Thoracic aorta (tissue), 2 donors: ENCODE measurements at places on chromosomes 12 and 14. TPM values are rescaled to one million over a fixed set of nuclear protein-coding genes. Genes with fewer than 3 reads are reported as not detected.

DNA sequence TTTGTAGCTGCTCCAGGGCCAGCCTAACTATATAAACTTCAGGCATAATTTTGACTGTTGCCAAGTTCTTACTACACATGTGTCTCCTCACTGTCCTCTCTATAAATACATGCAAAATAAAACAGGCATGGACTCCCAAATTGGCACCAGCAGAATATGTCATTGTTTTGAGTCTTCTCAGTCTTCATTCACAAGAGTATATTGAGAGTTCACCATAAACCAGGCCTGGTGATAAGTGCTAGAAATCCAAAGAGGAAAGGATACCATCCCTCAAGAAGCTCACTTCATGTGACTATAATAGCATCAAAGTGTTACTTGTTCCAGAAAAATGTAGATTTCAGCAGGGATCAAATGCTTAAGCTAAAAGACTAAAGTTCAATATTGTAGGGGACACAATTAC is 13.7 kb downstream of the GPR19 start:
- DNase-seq, result no peak

DNA sequence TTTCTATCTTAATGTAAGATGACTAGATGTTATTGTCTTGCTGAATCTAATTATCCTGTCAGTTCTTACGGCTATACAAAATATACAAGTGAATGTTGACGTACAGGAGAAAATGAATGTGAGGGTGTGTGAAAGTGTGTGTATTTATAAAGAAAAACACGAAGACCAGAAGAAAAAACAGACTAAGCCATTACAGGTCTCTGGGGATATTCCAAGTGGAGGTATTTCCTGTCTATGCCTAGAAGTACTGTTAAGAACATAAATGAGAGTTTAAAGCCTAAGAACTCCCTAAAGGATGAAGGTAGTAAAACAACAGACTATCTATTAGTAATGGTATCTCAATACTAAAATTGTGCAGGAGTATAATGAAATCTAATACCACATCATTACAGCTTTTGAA is 7.6 kb downstream of the MDM1 start:
- DNase-seq, result no peak

DNA sequence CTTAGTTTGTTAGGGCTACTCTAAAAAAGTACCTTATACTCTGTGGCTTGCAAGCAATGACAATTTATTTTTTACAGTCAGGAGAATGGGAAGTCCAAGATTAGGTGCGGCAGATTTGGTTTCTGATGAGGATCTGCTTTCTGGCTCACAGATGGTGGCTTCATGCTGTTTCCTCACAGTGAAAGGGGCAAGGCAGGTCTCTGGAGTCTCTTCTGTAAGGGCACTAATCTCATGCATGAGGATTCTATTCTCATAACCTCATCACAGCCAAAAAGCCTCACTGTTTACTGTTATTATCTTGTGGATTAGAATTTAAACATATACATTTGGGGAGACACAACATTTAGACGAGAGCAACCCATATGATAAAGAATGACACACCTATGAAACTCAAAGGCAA is 1957.4 kb upstream of the SEL1L start:
- DNase-seq, result no peak

- DNase-seq, result no peak
Measured at GRCh38 chr14:88166616-88167015, 156.5 kb downstream of the KCNK10 start.

- no peak for DNase-seq
Measured at GRCh38 chr12:95687937-95688336, 102.6 kb downstream of the NTN4 start.

- no peak for DNase-seq
Measured at GRCh38 chr12:91074851-91075250, 17.0 kb upstream of the KERA start.

DNA sequence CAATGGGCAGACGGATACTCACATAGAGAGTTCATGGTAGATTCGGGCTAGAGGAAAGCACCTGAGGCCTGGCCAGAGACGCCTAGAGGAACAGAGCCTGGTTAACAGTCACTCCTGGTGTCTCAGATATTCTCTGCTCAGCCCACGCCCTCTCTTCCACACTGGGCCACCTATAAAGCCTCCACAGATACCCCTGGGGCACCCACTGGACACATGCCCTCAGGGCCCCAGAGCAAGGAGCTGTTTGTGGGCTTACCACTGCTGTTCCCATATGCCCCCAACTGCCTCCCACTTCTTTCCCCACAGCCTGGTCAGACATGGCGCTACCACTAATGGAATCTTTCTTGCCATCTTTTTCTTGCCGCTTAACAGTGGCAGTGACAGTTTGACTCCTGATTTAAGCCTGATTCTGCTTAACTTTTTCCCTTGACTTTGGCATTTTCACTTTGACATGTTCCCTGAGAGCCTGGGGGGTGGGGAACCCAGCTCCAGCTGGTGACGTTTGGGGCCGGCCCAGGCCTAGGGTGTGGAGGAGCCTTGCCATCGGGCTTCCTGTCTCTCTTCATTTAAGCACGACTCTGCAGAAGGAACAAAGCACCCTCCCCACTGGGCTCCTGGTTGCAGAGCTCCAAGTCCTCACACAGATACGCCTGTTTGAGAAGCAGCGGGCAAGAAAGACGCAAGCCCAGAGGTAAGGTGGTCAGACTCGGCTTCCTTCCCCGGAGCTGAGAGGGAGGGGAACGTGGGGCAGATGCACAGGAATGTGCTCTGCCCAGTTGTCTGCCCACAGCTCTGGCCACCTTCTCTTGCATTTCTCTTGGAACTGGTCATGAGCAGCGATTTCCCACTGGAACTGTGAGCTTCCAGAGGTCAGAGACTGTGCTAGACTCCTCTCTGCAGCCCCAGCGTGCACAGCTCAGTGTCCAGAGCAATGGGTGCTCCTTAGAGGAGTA is at the start of gene CD4:
TSS of gene CD4 (plus strand) at position 557 of the 953 bp plus-strand sequence. CDS start 10,611 bp downstream, outside the sequence.
- no peak for DNase-seq

GRCh38 chr12:114913871-114914801 is 230.2 kb upstream of the TBX3 start:
- no peak for DNase-seq

DNA sequence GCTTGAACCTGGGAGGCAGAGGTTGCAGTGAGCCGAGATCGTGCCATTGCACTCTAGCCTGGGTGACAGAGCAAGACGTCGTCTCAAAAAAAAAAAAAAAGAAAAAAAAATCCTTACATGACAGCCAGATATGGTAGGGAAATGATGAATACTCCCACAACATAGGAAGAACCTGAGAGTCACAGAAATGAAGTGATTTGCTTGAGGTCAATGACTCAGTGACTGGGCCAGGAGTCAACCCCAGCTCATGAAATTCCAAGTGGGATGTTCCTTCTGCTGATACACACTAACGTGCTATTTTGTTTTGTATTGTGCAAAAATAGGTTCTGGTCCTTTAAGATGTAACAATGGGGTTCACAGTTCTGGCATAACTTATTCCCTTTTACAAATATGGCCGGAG is 9.0 kb downstream of the RHOF start:
- DNase-seq, result no peak

DNA sequence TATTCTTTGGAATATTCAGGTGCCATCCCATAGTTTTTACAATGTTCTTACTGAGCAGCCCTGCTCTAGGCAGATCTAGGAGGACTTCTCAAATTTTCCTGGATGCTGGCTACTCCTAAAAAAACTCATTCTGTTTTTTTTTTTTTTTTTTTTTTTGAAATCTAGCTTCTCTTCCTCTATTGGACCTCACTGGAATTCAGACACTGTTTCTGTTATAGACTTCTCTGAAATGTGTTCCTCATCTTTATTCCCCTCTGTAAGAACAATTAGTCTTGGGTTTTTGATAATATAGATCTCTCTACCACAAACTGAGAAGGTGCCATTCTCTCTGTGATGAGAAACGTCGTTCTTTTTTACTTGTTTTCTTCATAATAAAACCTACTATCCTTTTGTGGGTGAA is 115.3 kb upstream of the CCND2 start:
- DNase-seq, result no peak

DNA sequence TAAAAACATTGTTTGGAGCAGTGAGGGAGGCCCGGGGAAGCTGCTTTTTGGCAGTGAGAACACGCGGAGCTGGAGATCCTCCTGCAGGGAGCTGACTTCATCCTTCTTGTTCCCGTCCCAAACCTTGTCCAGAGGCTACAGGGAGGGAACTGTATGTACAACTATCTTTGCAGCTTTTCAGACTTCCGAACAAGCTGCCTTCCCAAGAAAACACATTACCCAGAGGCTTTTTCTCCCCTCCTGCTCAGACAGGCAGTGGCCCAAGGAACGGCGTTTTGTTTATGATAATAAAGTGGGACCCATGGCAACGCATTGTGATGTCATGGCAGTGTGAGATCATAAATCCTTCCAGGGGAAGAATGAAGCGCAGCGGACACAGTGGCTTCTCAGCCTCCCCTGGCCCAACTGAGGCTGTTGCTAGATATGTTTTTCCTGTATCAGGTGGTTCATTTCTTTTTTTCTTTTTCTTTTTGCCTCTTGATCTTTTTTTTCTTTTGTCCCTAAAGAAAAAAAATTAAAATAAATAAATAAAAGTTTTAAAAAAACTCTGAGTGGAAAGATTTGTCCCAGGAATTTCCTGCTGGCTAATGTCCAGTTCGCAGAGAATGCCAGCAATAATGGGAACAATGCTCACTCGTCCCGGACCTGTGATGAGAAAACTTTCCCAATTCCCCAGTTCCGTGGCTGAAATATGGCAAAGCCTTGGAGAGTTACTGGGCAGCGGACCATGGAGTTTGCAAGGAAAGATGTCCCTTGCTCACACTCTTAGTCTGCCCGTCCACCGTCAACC is 103.4 kb upstream of the MAP1LC3B2 start:
- DNase-seq, result peak; percentile 90

DNA sequence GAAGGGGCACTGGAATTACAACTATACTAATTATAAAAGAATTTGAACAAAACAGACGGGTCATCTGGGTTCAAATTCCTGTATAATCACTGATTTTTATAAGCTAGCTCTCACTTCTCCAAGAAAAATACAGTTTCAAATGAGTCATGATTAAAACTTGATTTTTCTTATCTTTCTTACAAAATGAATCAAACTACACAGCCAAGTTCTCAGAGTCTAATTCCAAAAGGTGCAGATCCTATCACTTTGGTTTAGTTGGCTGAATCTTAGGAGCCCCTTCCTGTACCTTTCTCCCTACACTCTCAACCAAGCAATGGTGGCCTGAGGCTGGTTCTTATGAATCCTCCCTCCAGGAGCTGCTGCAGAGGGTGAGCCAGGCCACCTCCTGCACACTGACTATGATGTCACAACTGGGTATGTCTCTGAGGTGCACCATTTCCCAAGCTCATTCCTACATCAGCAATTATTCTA is 43.8 kb upstream of the BMP4 start:
- no peak for DNase-seq

DNA sequence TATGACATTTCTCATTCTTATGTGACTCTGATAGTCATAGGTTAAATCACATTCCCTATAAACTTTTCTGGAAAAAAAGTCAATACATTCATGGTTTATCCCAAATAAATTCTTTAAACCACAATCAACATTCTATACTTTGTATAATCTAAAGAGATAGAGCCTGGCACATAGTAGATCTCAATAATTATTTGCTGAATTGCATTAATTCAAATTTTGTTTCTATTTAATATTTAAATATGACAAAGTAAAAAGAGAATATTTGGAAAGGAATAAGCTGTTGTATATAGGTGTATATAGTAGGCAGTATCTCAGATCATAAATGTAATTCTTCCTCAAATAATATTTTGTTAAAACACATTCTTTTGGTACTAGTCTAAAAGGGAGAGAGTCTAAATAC is 102.2 kb upstream of the USP15 start:
- no peak for DNase-seq

DNA sequence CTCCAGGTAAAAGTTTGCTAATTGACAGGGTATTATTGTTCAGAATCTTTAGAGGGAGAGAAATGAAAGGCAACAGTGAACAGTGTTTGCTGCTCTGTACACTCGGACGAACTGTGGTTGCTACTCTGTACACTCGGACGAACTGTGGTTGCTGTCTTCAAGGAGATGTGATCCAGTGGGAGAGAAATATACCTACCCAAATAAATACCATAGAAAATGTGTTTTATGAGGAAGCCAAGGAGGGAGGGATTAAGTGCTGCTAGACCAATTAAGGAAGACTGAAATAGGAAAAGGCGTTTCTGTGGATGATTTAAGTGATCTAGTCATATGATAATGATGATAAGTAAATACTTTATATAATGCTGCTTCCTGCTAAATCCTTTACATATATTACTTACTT is 2.7 kb downstream of the STK38L start:
- no peak for DNase-seq

DNA sequence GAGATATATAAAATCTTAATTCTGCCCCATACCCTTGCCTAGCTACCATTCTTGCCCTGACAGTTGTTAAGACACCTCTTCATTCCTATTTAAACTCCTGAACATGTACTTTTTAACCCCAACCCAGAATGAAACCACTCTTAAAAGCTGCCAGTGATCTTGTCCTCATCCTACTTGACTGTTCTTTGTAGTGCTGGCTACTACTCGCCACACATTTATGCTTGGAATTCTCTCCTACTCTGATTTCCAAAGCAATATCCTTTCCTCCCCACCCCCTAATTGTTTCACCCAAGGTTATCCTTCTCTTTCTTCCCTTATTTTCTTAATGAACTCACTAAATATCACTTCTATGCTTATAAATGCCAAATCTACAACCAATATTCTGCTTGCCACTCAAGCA is 4.1 kb downstream of the NFYB start:
- DNase-seq, result no peak

- DNase-seq, result no peak
Measured at GRCh38 chr14:67806246-67806645, 10.1 kb downstream of the ZFYVE26 start.

GRCh38 chr12:21891751-21892217 is 49.4 kb downstream of the ABCC9 start:
- DNase-seq, result no peak

- peak; percentile 47 for DNase-seq
Measured at GRCh38 chr12:123141615-123142517, 9.0 kb downstream of the PITPNM2 start.

The PLEK2 gene
- 5.9 TPM for total RNA-seq

The HOXC12 gene
- not detected for total RNA-seq

The DDN gene
- total RNA-seq, result 0.14 TPM

The CLEC2B gene
- 13.1 TPM for total RNA-seq

The NANOG gene
- total RNA-seq, result 0.35 TPM

The CHURC1 gene
- total RNA-seq, result 128 TPM
